ENCODE measurements at places on chromosomes 4 and X.

DNA sequence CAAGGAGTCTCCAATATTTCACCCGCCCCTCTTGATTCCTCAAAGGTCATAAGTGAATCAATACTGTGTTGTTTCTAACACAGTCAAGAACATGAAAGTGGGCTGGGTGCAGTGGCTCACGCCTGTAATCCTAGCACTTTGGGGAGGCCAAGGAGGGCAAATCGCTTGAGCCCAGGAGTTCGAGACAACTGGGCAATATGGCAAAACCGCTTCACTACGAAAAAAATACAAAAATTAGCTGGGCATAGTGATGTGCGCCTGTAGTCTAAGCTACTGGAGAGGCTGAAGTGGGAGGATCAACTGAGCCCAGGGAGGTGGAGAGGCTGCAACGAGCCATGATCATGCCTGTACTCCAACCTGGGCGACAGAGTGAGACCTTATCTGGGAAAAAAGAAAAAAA is 3.4 kb downstream of the ACSL1 start:
- no peak for DNase-seq

- DNase-seq = no peak
Observed at GRCh38 chrX:30612250-30612655, 34.7 kb upstream of the TASL start.

- DNase-seq = no peak
Observed at GRCh38 chr4:67052814-67053675, 492.3 kb downstream of the CENPC start.

GRCh38 chr4:38504396-38504715 is 159.6 kb upstream of the KLF3 start:
- DNase-seq = no peak

- no peak for DNase-seq
Observed at GRCh38 chr4:23134331-23134730, 441.6 kb downstream of the GBA3 start.

- no peak for DNase-seq
Observed at GRCh38 chr4:48645225-48645794, 134.8 kb downstream of the FRYL start.

DNA sequence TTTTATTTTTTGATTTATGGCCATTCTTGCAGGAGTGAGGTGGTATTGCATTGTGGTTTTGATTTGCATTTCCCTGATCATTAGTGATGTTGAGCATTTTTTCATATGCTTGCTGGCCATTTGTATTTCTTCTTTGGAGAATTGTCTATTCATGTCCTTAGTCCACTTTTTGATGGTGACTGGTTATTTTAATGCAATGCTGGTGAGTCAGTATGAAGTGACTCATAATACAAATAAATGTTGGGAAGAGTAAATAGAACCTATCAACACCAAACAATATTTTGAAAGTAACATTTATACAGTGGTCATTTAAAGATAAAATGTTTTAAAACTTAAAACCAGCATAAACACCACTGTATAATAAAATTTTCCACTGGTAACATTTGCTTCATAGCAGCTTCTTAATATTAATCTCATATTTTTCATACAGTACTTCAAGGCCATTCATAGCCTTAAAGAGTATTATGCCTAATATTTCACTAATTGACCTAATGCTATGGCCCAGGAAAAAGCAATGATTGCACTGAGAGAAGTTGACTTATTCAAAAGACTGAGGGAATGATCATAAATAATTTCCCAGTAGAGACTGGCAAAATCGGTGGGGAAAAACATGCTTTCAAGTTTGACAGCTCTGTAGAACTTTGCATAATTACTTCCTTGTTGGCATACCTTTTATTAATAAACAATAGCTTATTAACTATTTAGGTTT is 33.9 kb downstream of the CASK start:
- DNase-seq = no peak

DNA sequence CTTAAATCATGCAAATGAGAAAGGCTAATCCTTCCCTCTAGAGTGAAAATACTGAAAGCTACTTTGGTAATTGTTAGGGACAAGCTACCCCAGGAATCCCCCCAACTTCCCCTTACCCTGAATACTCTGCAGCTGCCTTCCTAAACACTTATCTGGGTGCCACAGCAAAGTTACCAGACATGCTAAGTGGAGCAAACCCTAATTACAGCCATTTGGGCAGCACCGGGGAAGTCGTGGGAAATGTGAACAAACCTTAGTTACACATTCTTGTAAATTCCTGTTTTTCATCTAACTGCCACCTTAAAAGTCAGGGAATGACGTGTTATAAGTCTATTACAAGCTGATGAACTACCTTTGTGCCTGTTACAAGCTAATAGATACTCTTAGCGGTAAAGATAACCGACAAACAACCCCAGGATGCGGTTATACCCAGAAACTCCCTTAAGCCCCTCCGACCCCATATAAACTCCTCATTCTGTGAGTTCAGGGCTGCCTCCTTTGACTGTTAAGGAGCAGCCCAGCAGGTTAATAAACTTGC is 66.0 kb upstream of the PLAC8 start:
- DNase-seq = no peak

Measured in stimulated activated naive CD4-positive, alpha-beta T cell (primary cell).